ENCODE measurements at places on chromosomes 16 and 17. TPM values are rescaled to one million over a fixed set of nuclear protein-coding genes. Genes with fewer than 3 reads are reported as not detected.

CACNG5 gene
- 3.8 TPM for polyA plus RNA-seq

KRTAP16-1 gene
- polyA plus RNA-seq = not detected

AIPL1 gene
- 0.07 TPM for polyA plus RNA-seq

KRTAP2-1 gene
- not detected for polyA plus RNA-seq

KRTAP3-2 gene
- polyA plus RNA-seq = not detected

KCTD2 gene
- 32.3 TPM for polyA plus RNA-seq

JMJD8 gene
- polyA plus RNA-seq = 56.8 TPM

C16orf92 gene
- not detected for polyA plus RNA-seq

PLXDC1 gene
- 7.9 TPM for polyA plus RNA-seq

ERN2 gene
- 0.10 TPM for polyA plus RNA-seq

GPRC5B gene
- polyA plus RNA-seq = 103 TPM

- DNase-seq = no peak
Observed at GRCh38 chr16:84820305-84820684, 510 bp downstream of the CRISPLD2 start.

- DNase-seq = no peak
Observed at GRCh38 chr17:61783556-61784304, 79.6 kb downstream of the BRIP1 start.

DNA sequence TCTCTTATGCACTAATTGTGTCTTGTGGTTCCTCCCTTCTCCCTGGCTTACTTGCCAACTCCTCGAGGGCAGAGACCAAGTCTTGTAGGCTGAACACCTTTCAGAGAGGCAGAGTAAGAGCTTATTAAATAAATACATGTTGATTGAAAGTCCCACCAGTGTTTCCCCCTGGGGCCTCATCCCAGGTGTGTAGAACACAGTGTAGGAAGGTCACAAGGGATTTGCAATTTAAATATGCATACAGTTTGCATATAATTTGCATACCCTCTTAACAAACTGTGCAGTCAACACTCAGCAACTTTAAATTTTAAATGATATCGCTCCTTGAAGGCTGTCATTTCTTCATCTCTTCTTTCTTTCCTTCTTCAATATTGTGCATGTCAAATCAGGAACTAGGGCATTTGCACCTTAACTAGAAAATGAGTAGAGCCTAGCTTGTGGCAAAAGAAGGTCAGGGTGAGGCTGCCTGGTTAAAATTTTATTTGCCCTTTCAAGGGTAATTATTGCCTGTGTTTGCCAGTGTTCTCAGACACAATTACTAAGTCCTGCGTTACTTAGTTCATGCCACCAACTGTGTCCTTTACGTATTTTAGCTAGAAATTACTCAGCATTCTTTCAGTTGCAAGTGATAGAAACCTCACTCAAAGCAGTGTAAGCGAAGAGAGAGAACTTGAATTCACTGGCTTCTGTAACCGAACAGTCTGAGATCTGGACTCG, 465.7 kb downstream of the HAPSTR1 start:
- no peak for DNase-seq

- no peak for DNase-seq
Observed at GRCh38 chr16:20175358-20175757, 101.7 kb upstream of the GPR139 start.

DNA sequence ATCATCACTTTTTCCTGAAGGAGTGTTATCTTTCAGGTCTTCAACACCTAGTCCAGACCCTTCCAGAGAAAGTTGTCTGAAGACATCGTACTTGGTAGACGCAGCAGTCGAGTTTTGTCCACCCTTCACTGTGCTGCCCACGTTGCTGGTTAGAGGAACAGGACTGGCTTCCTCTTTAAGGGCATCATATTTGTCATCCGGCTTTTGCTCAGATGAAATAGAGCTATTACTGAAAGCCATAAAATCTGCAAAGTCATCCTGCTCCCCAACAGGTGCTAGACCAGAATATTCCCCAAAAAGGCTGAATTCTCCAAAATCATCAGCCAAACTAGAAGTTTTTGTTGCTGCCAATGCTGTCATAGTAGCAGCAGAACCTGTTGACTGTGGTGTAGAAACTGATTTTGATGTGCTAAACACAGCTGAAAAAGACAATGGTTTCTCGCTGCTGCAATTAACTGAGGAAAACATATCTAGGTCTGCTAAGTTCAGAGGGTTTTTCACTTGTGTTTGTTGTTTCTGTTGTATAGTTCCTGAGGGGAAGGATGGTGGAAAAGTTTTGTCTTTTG, 55.7 kb downstream of the SYNRG start:
- DNase-seq = no peak

GRCh38 chr16:11392041-11392581, 46.9 kb downstream of the RMI2 start:
- DNase-seq = no peak

- DNase-seq = no peak
Observed at GRCh38 chr17:53390575-53390974, 432.2 kb upstream of the KIF2B start.

DNA sequence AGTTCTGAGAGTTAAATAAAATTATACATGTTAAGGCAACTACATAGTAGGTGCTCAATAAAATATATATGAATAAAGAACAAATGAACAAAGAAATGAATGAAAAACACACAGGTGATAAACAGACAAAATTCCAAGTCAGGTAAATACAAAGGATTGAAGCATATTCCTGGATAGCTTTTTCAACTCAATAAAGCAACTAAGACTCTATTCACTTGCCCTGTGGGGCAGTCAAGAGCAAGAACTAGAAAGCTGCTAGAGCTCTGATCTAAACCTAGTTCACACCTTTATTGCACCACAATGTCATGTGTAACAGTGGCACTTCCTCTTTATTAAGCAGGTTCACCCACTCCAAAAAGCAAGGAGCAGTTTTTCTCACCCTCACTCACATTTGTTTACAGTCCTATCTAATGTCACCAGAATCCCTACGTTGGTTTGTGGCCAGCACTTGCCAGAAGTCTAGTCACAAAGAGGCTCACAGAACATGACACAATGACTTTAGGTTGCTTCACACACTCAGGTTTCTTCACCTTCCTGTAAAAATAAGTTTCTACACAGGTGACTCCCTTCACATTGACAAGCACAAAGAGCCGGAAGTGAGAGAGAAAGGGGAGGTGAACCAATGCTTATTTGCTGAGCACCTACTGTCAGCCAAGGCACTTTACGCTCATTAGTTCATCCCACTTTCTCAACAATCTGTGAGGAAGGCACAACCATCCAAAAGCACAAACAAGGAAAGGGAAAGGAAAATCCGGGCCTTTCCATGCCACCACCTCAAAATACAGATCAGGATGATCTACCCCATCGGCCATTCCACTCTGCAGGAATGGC, 70.8 kb downstream of the XPO6 start:
- no peak for DNase-seq

DNA sequence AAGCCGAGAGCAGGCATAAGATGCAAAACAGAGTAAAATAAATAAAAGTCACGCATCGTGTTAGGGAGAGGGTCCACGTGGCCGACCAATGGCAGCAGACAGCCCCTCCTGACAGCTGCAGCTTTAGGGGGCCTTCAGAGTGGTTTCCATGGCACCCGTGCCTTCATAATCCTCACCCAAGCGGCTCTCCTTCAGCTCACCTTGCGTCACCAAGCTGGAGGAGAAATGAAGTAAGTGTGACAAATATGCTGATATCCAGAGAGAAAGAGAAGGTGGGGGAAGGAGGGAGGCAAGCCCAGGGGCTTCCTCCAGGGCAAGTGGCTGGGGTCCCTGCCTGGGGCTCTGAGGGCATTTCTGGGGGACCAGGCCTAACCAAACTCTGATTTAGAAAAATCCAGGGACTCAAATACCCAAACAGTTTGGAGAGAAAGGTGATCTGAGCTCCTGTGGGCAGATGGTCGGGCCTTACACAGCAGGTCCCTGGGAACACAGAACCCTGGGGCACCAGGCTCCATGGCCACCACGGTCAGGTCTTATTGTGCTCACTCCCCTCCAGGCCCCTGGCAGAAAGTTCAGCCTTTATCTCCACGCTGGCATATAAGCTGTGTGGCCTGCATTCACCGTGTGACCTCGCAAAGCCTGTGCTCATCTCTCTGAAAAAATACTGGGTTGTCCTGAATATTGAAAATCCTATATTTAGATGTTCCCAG, 80.7 kb upstream of the TNRC6C start:
- no peak for DNase-seq

GRCh38 chr17:69471406-69471805, 56.9 kb downstream of the MAP2K6 start:
- DNase-seq = no peak

GRCh38 chr16:68273896-68274295, 9.6 kb downstream of the SLC7A6 start:
- no peak for DNase-seq

DNA sequence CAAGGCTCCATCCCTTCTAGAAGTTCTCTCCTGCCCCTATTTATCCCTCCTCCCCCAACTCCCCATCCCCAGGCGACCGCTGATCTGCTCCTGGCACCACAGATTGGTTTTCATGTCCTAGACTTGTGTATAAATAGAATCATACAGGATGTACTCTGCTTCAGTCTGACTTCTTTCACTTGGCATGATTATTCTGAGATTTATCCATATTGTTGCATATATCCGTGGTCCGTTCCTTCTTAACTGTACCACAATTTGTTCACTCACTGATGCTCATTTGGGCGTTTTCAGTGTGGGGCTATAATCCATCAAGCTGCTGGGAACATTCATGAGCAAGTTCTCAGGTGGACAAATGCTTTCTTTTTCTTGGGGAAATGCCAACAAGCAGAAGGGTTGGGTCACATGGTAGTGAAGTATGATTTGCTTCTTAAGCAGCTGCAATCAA, 23.9 kb downstream of the PITPNM3 start:
- DNase-seq = no peak

- no peak for DNase-seq
Observed at GRCh38 chr17:79230576-79230975, 156.0 kb downstream of the ENGASE start.

DNA sequence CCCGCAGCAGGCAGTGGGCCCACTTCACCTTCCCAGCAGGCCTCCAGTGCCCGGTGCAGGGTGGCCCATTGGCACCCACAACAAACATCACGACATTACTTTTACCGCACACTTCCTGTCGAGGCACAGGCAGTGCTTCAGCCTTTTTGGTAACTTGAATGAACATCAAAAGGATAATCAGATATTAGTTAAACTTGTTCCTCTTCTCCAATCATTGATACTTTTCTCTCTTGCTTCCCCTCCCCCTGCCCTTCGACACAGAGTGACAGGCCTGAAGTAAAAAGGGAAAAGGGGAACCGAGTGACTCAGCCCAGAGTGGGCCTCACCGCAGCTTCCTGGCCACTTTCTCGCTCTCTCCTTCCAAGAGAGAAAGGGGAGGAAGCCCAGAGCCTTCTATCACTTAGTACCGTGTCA, 507.0 kb downstream of the MAF start:
- DNase-seq = no peak

GRCh38 chr17:841313-841712, 59.2 kb downstream of the MRM3 start:
- no peak for DNase-seq

DNA sequence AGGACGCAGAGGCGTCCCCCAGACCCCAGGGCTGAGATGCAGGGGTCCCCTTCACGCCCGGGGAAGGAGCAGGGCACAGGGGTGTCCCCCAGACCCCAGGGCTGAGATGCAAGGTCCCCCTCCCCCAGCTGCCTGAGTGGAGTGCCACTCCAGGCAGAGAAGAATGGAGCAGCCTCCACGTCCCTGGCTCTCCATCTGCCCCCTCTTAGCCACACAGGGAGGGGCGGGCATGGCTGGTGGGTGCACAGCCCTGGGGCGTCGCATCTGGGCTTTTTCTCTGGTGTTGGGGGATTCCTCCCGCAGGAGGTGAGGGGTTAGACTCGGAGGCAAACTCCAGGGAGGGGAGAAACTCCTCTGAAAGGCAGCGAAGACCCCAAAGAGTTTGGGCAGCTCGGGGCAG, 17.5 kb downstream of the CIBAR2 start:
- DNase-seq = no peak

DNA sequence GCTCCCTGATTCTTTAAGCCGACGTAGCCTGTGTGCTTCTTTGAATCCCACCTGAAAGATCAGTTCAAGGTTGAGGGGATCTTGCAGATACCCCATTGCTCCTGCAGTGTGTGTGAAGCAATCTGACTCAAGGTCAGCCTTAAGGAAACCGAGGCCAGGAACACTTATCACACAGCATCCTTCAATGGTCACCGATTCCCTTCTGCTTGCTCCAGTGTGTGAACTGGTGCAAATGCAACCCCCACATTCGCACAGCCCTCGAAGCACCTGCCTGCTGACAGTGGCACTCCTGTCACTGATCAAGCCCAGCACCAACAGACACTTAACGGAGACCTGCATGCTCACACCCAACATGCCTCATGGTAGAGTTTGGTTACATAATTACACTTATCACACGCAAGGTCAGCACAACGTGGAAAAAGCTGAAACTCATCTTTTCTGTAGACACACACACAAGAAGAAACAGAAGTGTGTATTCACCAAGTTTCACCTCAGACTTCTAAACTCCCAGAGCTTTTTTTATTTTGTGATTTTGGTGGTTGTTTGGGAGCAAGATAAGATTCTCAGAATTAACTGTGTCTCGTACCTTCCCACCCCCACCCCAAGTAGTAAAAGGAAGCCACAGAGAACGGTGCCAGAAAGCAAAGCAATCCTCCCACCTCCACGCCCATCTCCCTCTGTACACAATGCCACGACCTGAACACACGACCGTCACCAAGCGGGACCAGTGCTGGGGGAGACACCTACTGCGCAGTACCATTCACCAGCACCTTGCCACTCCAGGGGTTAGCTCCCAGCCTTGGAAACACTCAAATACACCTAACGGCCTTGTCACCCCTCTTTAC, 37.2 kb downstream of the LITAFD start:
- DNase-seq = no peak

All from left renal pelvis (tissue), 4 donors.